ENCODE measurements at places on chromosomes 2 and 18. TPM values are rescaled to one million over a fixed set of nuclear protein-coding genes. Genes with fewer than 3 reads are reported as not detected.

DNA sequence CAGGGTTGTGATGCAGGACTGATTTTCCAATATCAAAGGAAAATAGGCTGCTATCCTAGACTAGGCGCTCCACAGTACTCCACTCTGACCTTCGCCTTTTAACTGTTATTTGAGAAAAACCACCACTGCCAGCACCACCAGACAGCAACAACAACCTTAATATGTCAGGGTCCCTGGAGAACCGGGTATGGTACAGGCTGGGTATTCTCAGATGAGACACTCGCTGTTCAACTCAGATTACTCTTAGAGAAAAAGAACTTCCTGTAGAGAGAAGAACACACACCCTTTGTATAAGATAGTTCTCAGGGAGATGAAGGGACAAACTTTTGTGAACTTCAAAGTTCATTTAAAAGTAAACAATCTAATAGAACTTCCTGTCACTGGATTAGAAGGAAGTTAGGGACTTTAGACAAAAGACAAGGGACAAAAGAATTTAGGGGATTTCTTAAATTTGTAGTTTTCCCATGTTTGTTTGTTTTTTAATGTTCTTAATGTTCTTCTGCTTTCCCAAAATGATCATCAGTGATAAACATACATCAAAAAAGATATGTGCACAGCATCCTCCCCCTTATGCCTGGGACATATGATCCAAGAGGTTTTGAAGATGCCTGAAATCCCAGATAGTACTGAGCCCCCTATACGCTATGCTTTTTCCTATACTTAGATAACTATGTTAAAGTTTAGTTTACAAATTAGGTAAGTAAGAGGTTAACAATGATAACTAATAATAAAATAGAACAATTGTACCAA is 41.3 kb upstream of the PPP1R1C start:
- DNase-seq = no peak
- peaks cover 9% of the 10 kb centered on the region for H3K36me3 ChIP-seq
- peaks cover 31% of the 10 kb centered on the region for H3K4me1 ChIP-seq
- H3K27me3 ChIP-seq = no peaks in the 10 kb centered on the region
- no peak overlapping the region for H3K27ac ChIP-seq

DNA sequence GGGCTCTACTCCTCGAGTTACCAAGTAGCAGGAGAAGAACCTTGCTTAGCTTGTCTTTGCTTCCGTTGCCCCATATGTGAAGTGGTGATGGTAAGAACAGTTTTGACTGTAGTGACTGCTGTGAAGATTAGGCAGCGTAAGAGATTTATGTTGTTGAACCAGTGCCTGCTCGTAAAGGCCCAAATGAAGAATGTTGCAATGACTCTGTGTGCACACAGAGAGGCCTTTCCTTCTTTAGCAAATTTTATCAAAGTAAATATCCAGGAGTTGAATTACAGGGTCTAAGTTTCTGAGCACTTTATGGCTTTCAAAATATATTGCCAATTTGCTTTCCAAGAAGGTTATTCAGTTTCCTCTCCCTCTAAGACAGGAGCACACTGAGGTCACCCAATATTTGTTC is 14.5 kb downstream of the NTSR2 start:
- H3K36me3 ChIP-seq = no peaks in the 10 kb centered on the region
- H3K4me3 ChIP-seq = no peak overlapping the region
- H3K27me3 ChIP-seq = peaks cover 34% of the 10 kb centered on the region
- DNase-seq = no peak
- H3K4me1 ChIP-seq = peaks cover 5% of the 10 kb centered on the region
- no peak overlapping the region for H3K27ac ChIP-seq

GRCh38 chr2:56626927-56627326 is 443.1 kb downstream of the CCDC85A start:
- no peak for DNase-seq
- no peaks in the 10 kb centered on the region for H3K27me3 ChIP-seq
- H3K27ac ChIP-seq = peak overlapping the region; percentile 60
- peak overlapping the region; percentile 68 for H3K4me3 ChIP-seq
- peaks cover 18% of the 10 kb centered on the region for H3K36me3 ChIP-seq
- H3K4me1 ChIP-seq = peaks cover 75% of the 10 kb centered on the region

GRCh38 chr2:95121093-95121406 is 558 bp downstream of the MRPS5 start:
- peak; percentile 2 for DNase-seq
- H3K27ac ChIP-seq = peak overlapping the region; percentile 92
- H3K27me3 ChIP-seq = no peaks in the 10 kb centered on the region
- H3K4me1 ChIP-seq = peaks cover 36% of the 10 kb centered on the region
- peaks cover 19% of the 10 kb centered on the region for H3K36me3 ChIP-seq
- H3K4me3 ChIP-seq = peak overlapping the region; percentile 96

DNA sequence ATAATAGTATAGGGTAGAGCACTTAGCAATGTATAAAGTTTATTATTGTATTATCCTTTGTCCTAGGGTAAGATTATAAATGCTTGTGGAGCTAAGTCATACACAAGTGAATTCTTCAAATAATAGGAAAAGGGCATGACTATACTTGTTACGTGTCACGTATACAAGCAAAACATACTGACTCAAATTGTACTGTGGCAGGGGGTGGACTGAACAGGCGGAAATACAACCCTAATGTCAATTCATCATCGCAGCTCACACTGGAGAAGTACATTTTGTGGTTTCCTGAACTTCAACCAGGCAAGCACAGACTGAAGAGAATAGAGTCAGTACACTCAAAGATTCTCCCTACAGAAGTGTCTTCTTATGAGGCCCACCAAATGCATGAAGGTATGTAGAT is 201.0 kb downstream of the MBD2 start:
- no peak overlapping the region for H3K4me3 ChIP-seq
- H3K36me3 ChIP-seq = no peaks in the 10 kb centered on the region
- no peaks in the 10 kb centered on the region for H3K27me3 ChIP-seq
- no peak overlapping the region for H3K27ac ChIP-seq

Gene FOXD4L1
- total RNA-seq = not detected

GRCh38 chr18:2909431-2910140 is 62.8 kb downstream of the EMILIN2 start:
- H3K4me1 ChIP-seq = peaks cover 7% of the 10 kb centered on the region
- peaks cover 3% of the 10 kb centered on the region for H3K36me3 ChIP-seq
- peaks cover 20% of the 10 kb centered on the region for H3K27me3 ChIP-seq
- no peak overlapping the region for H3K27ac ChIP-seq
- DNase-seq = no peak
- H3K4me3 ChIP-seq = no peak overlapping the region

Gene RAB31
- total RNA-seq = 39.2 TPM

Gene C1D
- total RNA-seq = 19.2 TPM

- H3K4me1 ChIP-seq = no peaks in the 10 kb centered on the region
- H3K27me3 ChIP-seq = peaks cover 55% of the 10 kb centered on the region
- H3K36me3 ChIP-seq = no peaks in the 10 kb centered on the region
- H3K4me3 ChIP-seq = no peak overlapping the region
These were observed 44.1 kb downstream of the NEDD4L start for GRCh38 chr18:58087928-58088690.

DNA sequence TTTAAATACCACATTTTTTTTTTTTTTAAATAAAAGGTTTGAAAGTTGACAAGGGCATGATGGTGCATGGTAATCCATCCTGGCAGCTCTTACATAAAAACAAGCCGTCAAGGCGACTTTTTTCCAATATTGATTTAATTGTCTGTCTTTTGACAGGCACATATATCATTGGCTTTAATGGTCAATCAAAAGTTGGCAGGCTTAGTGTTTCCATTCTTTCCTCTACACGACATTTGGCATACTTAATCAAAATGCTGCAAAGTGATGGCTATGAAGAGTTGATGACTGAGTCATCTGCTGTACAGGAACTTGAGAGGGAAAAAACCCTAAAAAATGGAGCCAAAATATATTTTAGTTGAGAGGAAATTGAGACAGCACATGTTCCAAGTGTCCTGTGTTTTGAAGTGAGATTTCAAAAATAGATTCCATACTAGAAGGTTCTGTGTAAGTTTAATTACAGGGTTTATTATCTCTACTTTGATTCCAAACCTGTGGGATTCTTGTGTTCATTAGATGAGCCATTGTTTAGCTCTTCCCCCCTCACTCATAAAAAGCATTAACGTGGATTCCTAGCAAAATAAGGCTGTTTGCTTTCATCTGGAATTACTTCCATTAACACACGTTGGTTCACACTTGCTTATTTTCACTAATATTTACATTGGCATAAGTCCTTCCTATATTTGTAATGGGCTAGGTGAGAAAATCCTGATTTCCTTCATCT is 3.2 kb downstream of the TSHZ1 start:
- DNase-seq = peak; percentile 57
- H3K4me1 ChIP-seq = peaks cover 76% of the 10 kb centered on the region
- H3K27ac ChIP-seq = peak overlapping the region; percentile 90
- H3K27me3 ChIP-seq = no peaks in the 10 kb centered on the region
- H3K4me3 ChIP-seq = peak overlapping the region; percentile 94

Gene TYMS
- 179 TPM for total RNA-seq

Gene VAMP8
- not detected for total RNA-seq

DNA sequence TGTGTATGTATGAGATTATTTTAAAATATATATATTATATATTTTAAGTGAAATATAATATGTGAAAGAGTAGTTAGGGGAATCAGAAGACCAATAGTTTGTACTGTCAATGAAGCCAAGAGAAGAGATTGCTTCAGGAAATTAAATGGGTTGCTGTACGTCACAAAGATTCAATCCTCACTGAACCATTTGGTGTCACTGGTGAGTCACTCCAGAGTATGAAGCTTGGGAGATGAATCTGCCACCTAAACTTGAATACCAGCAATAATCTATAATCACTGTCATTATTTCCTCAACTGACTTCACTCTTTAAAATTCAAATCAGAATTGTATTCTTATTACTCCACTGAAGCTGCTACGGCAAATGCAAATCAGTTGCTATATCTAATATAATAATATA is 41.9 kb upstream of the SCN9A start:
- H3K27me3 ChIP-seq = no peaks in the 10 kb centered on the region
- no peak overlapping the region for H3K4me3 ChIP-seq
- no peaks in the 10 kb centered on the region for H3K36me3 ChIP-seq
- H3K4me1 ChIP-seq = peaks cover 22% of the 10 kb centered on the region
- peak; percentile 46 for DNase-seq

GRCh38 chr2:62489162-62489561 is 16.8 kb downstream of the TMEM17 start:
- peaks cover 31% of the 10 kb centered on the region for H3K4me1 ChIP-seq
- H3K4me3 ChIP-seq = no peak overlapping the region

DNA sequence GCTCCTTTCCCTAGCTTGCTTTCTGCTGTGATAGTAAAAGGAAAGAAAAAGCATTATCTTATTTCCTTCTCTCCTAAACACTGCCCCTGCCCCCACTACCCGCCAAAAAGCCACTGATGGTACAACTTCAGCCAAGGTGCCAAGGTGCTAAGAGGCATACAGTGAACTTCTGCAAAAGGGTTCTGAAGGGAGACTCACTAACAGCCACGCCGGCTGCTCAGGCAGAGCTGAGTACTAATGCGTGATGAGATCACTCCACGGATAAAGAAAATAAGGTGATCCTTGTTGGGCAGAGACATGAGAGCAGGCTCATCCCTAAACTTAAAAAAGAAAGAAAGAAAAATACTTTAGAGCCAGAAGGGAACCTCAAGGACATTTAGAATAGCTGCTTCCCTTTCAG is 60.5 kb upstream of the PXDN start:
- peaks cover 11% of the 10 kb centered on the region for H3K27me3 ChIP-seq
- H3K4me1 ChIP-seq = peaks cover 17% of the 10 kb centered on the region
- no peak overlapping the region for H3K27ac ChIP-seq
- H3K4me3 ChIP-seq = no peak overlapping the region
- no peak for DNase-seq

Gene VIL1
- not detected for total RNA-seq

Gene PROM2
- total RNA-seq = 0.18 TPM

Gene CYP27A1
- 0.18 TPM for total RNA-seq

DNA sequence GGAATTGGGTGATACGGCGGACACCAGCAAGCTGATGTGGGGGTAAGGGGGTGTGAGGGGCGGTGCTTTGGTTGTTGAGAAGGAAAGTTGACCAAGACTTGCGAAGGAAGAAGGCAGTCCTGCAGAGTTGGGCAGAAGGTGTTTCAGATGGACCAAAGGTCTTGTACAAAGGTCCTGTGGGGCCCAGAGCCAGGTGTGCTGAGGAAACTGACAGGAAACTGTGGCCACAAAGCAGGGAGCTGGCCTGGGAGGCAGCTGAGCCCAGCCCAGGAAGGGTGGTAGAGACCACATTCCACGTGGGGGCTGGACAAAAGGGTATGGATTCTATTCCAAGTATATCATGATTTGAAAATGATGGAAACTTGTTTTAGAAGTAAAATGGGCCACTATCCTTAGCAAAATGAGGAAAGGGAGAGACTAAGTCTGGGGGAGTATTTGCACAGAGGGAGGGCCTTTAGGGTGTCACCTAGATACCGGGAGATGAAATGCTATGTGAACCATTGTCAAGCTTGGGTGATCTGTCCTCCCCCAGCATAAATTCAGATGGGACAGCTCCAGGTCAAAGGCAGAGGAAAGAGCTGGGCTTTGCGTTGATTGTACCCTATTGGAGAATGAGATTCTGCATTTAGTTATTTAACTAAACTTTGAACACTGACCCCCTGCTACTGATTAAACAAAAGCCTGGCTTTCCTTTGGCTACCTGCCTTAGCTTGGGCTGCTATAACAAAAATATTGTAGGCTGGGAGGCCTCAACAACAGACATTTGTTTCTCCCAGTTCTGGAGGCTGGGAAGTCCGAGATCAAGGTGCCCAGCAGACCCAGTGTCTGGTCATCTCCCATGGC is 4.3 kb upstream of the EDAR start:
- peaks cover 39% of the 10 kb centered on the region for H3K27me3 ChIP-seq
- H3K4me1 ChIP-seq = 0 out of 2 replicates have a peak, but pooled peaks cover under 1% of the 10 kb centered on the region
- H3K36me3 ChIP-seq = no peaks in the 10 kb centered on the region

- H3K36me3 ChIP-seq = peaks cover 6% of the 10 kb centered on the region
- H3K4me1 ChIP-seq = no peaks in the 10 kb centered on the region
- peaks cover 2% of the 10 kb centered on the region for H3K27me3 ChIP-seq
- no peak overlapping the region for H3K4me3 ChIP-seq
- no peak overlapping the region for H3K27ac ChIP-seq
These were observed 582 bp downstream of the RTP5 start for GRCh38 chr2:241870081-241870541.

DNA sequence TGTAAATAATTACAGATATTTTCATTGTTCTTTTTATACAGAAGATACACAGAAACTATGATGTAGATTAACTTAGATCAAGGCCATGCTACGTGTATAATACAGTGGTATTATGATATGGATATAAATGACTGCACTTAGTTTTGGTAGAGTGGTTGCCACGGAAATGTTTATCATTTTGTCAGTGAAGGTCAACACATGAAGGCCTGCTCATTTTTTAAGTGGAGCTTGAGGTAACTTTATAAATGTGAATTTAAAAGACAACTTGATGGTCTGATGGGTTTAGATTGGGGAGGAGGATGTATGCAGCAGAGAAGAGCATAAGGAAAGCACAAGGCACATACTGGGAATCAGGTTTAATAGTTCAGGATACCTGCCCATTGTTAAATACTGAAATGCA is 14.4 kb upstream of the BBS5 start:
- H3K27ac ChIP-seq = peak overlapping the region; percentile 29
- H3K4me1 ChIP-seq = peaks cover 31% of the 10 kb centered on the region
- no peak for DNase-seq
- no peak overlapping the region for H3K4me3 ChIP-seq

Data from HFFc6 (cell line).